ENCODE measurements at places on chromosomes 7 and 10.

- DNase-seq, result no peak
Measured at GRCh38 chr7:7254908-7255307, 72.6 kb downstream of the C1GALT1 start.

DNA sequence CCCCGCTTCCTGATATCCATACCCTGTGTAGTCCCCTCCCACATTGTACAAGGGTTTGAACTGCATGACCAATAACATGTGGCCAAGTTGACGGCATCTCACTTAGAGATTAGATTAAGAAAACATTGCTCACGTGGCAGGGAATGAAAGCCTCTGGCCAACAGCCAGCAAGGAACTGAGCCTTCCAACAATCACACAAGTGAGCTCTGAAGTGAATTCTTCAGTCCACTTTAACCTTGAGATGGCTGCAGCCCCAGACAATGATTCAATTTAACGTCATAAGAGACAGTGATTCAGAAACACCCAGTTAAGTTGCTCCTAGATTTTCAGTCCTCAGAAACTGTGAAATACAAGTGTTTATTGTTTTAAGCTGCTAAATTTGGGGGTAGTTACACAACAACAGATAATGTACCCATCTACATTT is 165.9 kb upstream of the PLXNA4 start:
- DNase-seq, result no peak

DNA sequence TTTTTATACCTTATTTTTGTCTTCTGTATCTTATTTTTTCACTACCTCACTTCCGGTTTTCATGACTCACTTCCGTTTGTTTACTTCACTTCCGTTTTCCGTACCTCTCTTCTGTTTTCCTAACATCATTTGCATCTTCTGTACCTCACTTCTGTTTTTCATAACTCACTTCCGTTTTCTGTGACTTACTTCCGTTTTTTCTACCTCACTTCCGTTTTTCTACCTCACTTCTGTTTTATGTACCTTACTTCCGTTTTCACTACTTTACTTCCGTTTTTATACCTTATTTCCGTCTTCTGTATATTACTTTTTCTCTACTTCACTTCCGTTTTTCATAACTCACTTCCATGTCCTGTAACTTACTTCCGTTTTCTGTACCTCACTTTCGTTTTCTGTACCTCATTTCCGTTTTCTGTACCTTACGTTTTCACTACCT is 492.5 kb upstream of the AKR1E2 start:
- no peak for DNase-seq

- DNase-seq, result no peak
Measured at GRCh38 chr7:141562543-141562942, 11.3 kb downstream of the AGK start.

DNA sequence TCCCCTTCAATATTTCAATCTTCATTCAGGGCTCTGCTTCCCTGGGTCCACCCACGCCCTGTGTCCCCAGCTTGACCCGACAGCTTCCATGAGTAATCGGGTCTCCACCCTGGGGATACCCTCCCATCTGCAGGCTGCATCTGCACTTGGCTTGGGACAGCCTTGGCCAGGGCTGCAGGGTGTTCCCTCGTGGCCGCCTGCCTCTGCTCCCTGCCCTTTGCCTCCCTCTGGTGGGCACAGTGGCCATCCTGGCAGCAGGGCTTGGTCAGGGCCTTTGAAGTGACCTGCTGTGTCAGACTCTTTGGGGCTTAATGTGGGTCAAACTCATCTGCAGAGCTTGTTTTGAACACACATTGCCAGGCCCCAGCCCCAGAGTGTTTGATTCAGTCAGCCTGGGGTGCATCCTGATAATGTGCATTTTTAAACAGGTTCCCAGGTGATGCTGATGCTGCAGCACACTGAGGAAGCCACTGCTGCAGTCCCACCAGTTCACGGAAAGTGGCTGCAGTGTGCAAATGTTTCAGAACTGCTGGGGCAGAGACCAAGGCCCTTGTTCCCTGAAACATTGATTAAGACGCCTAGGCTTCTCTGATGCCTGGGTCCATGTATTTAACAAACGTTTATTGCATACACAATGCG is 80.7 kb upstream of the SEC61G start:
- DNase-seq, result no peak

- no peak for DNase-seq
Measured at GRCh38 chr10:114142018-114142417, 32.0 kb downstream of the CCDC186 start.

GRCh38 chr7:135769005-135769802 is 20.6 kb upstream of the FAM180A start:
- no peak for DNase-seq

DNA sequence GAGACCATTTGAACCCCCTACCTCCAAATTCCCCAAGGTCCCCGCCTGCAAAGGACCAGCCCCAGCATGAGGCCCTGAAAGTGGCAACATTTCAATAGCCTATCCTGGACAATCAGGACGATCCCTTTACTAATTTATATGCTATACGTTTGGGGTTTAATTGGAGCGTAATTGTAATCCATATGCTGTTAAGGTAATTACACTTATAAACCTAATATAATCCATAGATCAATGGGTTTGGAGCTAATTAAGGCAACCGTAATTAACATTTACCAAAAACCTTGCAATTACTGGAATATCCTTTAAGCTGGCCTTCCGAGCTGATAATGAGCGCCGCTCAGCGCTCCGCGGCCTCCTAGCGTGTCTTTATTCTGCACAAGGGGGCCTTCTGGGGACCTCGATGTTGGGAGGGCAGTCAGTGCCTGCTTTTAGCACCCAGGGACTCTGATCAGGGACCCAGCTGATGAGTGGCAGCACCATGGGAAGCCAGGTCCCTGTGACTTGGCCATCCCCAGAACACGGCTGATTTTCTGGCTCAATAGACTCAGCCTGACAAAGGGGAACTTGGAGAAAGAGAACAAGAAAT is 91.2 kb downstream of the LHPP start:
- no peak for DNase-seq

- DNase-seq, result no peak
Measured at GRCh38 chr10:69363666-69364065, 53.1 kb downstream of the TACR2 start.

DNA sequence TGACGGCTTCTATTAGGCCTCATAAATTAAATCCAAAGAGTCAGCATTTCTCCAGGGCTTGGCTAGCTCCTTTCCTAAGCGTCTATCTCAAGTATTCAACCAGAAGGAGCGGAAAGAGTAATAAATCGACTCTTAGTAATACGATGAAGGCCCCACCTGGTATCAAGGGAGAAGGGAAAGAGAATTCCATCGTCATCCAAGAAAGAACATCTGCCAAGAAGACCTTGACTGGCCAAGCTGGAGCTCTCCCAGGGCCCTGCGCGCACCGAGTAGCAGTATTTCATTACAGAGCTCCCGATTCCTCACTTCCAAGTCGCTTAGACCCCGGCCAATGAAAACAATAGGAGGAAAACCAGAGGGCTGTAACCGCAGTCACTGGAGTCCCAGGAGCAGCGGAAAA is 178.0 kb upstream of the FRMD4A start:
- DNase-seq, result no peak

DNA sequence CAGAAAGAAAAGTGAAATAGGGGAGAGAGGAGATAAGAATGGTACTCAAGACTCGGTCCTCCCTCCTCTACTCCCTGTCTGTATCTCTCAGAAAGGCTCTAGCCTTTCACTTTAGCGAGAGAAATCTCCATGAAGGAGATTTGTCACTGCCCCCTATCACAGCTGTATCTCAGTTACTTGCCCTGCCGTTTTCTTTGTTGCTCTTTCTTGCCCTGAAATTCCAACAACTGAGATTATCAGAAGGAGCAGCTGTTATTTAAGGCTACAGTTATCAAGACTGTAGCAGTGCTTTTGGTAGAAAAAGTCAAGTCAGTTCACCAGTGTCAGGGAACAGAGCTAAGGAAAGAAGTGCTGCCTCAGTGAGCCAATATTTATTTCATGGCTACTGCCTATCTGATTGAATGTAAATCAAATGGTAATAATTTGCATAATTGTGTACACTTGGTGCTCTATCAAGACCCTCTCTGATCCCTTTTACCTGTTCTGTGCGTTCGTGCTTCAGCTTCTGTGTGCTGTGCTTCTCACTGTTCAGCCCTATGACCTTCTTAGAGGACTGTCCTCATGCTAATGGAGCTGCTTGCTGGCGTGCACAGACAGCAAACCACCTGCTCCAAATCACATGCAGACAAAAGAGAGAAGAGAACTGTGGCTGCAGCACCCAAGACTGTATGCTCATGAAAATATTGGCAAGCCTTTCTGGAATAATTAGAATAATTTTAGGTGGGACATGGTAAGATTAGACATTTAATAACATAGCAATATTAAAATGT is 180.2 kb upstream of the FAM3C start:
- DNase-seq, result no peak

GRCh38 chr10:13608246-13608853 is 21.6 kb downstream of the PRPF18 start:
- DNase-seq, result no peak

DNA sequence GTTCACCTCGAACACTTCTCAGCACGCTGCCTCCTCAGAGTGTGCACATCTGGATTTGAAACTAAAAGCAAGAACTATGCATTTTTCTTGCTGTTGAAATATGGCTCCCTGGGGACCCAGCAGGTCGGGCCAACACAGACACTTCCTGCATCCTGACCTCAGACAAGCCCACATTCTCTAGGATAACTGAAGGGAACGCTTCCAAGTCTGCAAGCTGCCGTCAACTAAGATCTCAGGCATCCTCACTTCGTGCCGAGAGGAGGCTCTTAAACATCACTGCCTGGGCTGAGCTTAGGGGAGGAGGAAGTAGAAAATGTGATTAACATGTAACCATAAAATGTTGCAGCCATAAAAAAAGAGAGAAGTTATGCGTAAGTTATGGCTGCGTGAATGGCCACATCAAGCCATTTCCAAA is 65.5 kb downstream of the PYROXD2 start:
- DNase-seq, result no peak

GRCh38 chr10:46555366-46555712 is 1.1 kb downstream of the GPRIN2 start:
- DNase-seq, result no peak

GRCh38 chr7:33192695-33193291 is 63.4 kb downstream of the BBS9 start:
- DNase-seq, result no peak

- DNase-seq, result no peak
Measured at GRCh38 chr7:124655990-124656389, 109.6 kb downstream of the GPR37 start.

DNA sequence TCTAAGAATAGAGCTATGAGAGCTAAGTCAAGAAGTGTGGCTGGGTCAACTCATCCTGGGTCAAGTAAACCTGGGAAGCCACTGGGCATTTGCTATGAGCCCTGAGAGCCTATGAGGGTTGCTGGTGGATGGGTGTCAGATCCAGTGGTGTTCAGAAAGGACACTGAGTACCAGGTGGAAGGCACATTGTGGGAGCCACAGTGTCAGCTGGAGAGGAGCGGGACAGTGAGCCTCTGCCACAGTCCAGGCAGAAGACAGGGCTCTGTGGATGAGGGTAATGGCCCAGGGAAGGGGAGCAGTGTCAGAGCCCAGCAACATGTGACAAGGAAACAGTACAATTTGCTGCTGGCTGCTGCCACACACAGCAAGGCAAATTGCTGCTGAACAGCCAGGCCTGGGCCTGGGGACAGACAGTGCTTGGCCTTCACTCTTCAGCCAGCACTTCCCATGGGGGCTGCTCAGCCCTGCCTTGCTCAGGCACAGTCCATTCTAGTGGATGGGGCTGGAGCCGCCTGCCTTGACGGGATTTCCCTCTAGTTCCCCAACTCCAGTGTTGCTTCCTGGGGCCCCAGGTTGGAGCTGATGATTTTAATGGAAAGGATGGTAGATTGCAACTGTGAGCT is 90.9 kb upstream of the CHST15 start:
- no peak for DNase-seq

- no peak for DNase-seq
Measured at GRCh38 chr7:105502173-105502572, 19.9 kb downstream of the PUS7 start.

GRCh38 chr7:84261509-84261908 is 66.9 kb upstream of the SEMA3A start:
- DNase-seq, result no peak

DNA sequence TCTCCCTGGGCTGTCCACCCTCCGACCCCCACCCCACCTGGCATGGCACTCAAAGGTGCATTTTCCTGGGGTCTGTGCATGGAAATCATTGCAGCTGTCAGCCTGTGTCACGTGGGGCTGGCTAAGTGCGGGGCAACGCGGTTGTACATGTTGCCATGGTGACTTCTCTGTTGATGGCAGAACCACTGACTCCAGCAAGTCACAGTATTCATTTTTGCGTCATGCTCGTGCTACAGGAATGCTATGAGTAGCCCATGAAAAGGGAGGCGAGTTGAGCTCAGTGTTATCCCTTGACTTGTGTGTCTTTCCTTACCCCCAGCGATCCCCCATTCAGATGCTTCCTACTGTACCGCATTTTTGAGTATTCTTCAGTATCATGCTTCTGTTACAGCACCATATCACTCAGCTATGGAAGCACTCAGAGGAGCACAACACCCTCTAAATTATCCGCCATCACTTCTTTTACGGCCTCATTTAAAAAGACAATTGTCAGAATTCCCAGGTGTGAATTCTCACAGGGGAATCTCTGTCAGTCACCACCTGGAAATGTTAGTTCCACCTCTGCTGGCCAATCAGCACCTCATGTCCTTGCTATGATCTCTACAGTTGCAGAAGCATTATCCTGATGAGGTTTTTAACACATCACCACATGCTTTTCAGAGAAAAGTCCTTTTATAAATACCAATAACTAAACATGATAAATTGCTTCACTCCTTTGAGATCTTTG is 194.4 kb upstream of the C7orf33 start:
- DNase-seq, result no peak

- no peak for DNase-seq
Measured at GRCh38 chr7:29839921-29840320, 33.6 kb downstream of the WIPF3 start.

All from NCI-H2107 (cell line).